Dermis blood vessel endothelial cell (primary cell): ENCODE measurements at places on chromosomes 5 and 9.

GRCh38 chr9:125066839-125067619 lies 76.3 kb downstream of the SCAI start:
- peak; percentile 23 for DNase-seq

DNA sequence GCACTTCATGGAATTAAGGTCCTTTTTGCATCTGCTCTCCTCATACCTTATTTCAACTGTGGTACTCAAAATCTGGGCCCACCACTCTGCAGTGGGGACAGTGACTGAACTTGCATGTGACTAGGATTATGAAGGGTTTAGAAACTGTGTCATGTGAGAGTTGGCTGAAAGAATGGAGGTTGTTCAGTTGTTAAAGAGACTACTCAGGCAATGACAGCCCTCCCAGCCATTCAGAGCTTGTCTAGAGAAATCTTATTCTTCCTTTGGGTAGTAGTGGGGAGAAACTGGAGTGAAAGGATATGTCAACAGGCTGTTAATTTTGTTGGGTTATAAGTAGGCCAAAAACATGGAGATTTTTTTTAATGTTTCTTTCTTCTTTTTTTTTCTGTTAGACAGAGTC lies 10.3 kb downstream of the AOPEP start:
- DNase-seq: no peak

DNA sequence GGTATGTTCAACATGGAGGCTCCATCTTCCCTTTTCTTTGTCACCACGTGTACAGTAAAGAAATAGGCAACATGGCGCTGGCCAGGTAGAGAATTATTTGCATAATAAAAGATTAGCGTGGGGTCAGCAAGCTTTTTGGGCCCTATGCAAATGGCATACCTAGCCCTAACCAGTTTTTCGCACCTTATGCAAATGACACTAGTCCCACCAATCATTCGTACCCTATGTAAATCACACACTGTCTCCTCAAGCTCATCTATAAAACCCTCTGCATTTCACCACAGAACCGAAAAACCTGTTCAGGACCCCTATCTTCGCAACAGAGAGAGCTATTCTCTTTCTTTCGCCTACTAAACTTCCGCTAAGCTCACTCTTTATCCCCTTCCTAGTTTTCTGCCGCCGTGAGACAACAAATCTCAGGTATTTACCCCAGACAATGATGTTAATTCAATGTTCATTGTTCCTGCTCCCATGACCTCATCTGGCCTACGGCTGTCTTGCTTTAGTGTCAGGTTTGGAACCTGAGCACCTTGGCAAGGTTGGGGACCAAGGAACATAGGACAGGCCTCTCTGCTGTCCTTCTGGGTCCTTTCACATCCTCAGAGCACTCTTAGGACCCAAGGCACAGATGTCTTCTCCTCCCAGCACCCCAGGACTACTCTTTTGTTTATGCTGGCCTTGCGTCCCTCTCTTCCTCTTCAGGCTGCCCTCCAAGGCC lies 180.7 kb upstream of the RAI14 start:
- DNase-seq: no peak

DNA sequence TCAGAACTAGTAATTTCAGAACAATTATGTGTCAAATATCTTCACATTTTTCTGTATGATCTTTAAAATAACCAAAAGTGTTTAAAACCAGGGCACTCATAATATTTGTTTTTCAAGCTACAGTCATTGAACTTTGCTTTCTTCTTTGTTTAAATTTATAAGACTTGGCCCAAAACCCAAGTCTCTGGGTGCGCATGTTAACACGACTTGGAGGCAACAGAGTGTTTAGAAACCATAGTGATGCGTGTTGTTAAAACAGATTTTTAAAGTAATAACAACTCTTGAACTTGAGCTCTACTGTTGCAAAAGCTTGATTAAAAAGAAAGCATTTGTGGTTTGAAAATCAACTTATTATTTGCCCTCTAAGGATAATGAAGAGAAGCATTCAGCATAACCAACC lies 26.0 kb upstream of the GRIN3A start:
- no peak for DNase-seq

DNA sequence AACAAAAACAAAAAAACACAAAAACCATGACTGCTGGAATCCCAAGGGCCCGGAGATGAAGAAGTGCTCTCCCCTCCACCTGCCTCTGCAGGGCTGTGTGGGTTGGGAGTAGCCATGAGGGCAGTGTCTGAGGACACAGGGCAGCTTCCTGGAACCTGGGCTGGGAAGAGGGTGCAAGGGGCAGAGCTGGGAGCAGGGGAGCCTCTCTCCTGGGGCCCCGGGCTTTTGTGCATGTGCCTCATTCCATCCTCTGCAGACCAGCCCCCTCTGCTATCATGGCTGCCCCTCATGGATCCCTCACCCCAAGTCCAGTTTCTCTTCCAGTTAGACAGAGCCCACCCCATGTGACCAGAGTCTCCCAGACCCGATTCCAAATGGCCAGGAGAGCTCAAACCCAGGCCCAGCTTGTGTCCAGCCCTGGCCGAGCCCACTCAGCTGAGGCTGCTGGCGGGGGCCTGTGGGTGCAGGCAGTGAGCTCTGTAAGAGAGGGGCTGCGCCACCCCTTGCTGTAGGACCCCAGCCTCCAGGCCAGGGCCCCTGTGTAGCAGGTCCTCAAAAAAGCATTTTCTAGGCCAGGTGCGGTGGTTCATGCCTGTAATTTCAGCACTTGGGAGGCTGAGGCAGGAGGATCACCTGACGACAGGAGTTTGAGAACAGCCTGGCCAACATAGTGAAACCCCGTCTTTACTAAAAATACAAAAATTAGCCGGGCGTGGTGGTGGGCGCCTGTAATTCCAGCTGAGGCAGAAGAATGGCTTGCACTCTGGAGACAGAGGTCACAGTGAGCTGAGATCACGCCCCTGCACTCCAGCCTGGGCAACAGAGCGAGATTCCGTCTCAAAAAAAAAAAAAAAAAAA lies 44.5 kb downstream of the PLPP7 start:
- no peak for DNase-seq

- DNase-seq: no peak
Observed at GRCh38 chr5:107170620-107171019, 500.1 kb downstream of the EFNA5 start.

DNA sequence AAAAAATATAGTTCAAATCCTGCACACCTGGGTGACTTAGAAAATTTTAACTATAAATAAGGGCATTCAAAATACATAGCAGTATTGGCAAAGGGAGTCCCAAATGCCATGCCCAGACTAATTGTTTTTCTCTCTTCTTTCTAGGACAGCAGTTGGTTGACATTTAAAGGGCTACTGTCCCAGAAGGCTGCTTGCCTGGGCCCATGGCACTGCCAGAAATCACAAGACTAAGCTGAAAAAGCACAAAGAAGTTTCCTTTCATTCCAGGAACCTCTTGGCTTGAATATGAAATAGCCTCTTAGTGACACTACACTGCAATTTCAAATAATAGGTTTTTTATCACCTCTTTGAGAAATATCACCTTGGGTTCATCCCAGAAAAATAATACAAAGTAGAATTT lies 388.9 kb upstream of the TRPC7 start:
- DNase-seq: no peak

- DNase-seq: peak; percentile 67
Observed at GRCh38 chr5:61301341-61302199, 30.5 kb upstream of the ZSWIM6 start.

GRCh38 chr5:151739395-151739794 lies 19.0 kb downstream of the ATOX1 start:
- no peak for DNase-seq

- peak; percentile 32 for DNase-seq
Observed at GRCh38 chr5:56814361-56814962, 887 bp upstream of the MAP3K1 start.

GRCh38 chr5:43010935-43011315 lies 29.2 kb downstream of the ANXA2R start:
- peak; percentile 61 for DNase-seq

DNA sequence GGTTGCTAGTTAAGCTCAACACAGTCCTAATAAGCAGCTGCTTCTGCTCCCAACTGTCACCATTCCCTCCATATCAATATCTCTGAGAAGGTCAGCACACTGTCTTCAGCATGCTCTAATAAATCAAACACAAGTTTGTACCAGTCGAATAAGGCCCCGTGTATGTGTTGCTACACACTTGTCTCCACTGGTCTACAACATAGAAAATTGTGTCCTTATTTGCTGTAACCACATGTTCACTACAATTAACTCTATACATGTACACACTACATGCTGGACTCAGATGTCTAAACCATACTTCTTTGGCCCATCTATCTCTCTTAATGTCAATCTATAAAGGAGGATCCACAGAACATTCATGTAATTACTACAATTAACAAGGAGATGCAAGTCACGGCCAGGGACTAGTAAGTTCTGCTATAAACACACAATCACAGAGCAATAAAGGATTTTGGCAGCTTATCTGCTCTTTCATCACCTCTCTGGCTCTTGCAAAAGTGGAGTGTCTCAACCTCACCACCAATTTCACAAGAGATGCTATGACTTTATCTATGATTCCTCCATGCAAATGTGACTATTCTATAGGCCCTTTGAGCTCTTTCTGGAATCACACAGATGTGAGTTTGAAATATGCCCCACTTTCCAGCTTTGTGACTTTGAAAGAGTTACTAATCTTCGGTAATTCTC lies 143.9 kb downstream of the SEMA5A start:
- DNase-seq: no peak

DNA sequence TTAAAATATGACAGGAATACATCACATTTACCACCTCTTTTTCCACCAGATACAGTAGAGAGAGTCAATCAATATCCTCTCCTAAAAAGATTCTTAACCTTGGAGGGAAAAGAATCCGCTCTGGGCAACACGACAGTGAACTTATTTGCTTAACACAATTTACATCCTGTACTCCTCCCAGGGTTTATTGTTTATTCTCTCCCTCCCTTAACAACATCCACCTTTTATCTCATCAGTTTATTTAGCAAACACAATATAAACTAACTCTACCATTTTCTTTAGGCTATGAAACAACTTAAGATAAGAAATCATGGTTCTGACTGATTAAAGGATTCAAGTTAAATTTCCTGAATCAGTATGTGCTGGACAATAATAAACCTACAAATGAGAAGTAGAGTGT lies 50.9 kb downstream of the CERT1 start:
- DNase-seq: no peak

GRCh38 chr5:134130239-134130945 lies 15.9 kb downstream of the TCF7 start:
- DNase-seq: no peak

DNA sequence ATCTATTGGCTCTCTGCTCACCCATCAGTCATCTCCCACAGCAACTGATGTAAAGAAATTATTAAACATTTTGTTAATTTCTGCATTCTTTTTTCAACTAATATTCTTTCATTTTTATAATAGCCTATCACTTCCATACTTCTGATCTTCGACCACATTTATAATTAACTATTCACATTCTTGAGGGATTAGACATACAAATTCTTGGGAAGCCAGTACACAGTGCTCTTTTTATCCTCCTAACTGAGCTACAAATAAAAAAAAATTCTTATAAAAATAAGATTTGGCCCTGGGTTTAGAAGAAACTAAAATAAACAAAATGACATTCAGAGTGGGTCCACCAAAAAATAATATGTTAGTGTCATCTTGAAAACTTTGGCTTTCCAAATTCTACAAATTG lies 103.7 kb upstream of the ITGA1 start:
- DNase-seq: no peak

DNA sequence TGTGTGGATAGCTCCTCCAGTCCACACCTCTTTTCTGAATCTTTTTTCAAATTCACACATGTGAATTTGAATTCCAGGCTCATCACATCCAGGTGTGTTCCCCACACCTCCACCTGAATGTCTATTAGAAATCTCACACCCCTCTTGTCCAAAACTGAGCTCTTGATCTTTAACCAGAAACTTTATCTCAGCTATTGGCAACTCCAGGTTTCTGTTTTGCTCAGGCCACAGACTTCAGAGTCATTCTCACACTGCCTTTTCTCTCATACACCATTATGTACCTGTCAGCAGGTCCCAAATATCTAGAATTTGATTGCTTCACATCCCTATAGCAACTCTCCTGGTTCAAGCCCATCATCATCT lies 11.6 kb downstream of the NIPSNAP3B start:
- DNase-seq: no peak

DNA sequence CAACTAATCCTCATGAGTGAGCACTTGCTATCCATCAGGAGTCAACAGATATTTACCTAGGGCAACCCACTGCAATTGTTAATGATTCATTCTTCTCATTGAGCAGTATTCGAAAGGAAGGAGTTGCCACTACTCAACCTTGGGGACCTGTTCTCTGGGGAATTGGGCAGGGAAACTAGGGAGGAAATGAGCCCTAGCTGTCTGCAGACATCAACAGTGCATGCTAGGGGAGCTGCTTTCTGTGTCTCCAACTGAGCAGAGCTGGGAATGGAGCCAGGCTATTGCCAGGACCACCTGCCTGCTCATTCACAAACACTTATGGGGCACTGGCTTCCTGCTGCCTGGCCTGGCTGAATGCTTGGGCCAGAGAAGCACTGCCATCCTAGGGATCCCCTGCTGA lies 183.4 kb downstream of the TMEM38B start:
- DNase-seq: no peak

DNA sequence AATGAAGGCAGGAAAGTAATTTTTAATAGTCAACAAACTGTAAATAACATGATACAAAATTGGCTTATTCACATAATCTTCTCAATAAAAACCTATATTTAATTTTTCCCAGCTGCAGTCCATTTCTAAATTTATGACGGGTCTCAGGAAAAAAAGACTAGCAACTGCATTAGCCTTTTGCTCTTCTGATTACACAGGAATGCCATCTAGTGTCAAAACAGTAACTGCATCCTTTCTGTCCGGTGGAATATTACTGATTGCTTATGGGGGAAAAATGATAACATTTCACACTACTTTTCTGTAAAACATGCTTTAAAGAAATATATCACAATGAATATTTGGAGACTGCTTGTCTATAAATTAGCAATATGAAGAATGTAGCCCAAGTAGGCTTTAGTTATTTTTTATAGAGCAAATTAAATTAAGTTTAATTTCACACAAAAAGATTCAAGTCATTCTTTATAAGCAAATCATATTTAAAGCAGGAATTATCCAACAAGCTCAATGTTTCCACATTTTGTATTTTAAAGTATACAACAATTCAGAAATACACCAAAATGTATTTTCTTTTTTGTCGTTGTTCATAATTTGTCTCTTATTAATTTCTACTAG lies 534.7 kb downstream of the CDH10 start:
- DNase-seq: no peak

- peak; percentile 59 for DNase-seq
Observed at GRCh38 chr9:112086627-112087026, 88.5 kb downstream of the SUSD1 start.

GRCh38 chr9:114413861-114414301 lies 26.1 kb upstream of the AKNA start:
- peak; percentile 10 for DNase-seq
